Caudate nucleus (tissue), 63 donors: ENCODE measurements at places on chromosomes 1 and 21.

DNA sequence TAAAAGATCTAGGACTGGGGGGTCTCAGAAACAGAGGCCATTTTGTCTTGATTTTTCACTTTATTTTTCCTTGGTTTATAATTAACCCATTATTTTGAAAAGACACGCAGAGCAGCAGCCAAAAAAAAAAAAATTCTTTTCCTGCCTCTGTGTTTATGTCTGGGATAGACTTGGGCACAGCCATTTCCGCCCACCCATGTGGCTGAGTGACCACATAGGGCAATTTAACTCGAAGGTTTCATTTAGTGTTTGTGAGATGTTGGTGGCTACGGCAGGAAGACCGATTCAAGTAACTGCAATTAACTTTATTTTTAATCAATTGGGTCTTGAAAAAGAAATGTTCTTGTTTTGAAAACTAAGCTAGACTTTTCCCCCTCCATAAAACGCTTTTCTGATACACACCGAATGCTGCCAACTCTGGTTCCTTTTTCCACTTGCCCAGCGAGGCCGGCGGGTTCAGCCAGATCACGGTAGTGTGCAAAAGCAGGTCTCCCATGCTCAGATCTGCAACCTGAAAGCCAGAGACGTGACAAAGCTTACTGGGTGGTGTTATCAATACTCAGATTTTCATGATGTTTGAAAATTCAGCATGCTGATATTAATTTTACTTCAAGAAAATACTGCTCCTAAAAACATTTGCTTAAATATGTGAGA, 97.4 kb upstream of the KRTAP19-8 start:
- DNase-seq, result no peak

DNA sequence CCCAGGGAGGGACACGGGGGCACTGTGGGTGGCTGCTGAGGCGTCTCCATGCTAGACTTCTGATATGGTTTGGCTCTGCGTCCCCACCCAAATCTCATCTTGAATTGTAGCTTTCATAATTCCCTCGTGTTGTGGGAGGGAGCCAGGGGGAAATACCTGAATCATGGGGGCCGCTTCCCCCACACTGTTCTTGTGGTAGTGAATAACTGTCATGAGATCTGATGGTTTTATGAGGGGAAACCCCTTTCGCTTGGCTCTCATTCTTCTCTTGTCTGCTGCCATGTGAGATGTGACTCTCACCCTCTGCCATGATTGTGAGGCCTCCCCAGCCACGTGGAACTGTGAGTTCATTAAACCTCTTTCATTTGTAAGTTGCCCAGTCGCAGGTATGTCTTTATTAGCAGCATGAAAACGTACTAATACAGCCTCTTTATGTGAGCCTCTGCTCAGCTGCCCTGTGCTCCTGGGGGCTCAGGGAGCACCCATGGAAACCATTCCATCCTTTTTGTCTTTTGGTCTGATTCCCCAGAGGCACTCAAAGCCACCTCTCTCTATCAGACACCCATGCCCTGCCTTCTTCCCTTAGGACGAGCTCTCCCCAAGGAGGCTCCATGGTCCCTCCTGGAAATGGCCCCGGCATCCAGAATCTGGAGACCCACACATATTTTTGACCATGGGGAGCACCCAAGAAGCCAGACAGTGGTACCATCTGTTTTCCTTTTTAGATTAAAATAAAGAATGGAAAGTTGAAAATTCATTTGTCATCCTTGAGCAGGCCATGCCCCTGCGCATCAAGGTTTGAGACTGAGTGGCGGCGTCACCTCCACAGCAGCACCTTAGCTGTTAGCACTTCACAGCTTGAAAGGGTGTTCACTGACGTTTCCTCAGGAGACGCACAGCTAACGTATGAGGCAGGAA, 65.9 kb upstream of the FAM20B start:
- no peak for DNase-seq

- DNase-seq, result no peak
Observed at GRCh38 chr1:55235722-55236121, 20.6 kb upstream of the USP24 start.

DNA sequence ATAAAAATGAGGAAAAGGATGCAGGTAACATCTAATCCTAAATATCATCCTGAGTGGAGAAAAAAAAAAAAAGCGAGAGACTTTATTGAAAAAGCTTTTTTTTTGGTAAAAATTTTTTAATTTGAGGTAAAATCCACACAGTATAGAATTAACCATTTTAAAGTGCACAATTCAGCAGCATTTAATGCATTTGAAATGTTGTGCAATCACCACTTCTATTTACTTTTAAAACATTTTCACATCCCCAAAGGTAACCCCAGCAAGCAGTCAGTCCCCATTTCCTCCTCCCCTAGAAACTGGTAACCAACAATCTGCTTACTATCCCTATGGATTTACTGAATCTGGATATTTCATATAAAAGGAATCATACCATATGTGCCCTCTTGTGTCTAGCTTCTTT, 166.7 kb downstream of the TTLL7 start:
- no peak for DNase-seq

GRCh38 chr1:157996433-157996832, 3.0 kb downstream of the KIRREL1 start:
- DNase-seq, result no peak

GRCh38 chr21:42373196-42373907, 7.0 kb upstream of the TFF1 start:
- no peak for DNase-seq

DNA sequence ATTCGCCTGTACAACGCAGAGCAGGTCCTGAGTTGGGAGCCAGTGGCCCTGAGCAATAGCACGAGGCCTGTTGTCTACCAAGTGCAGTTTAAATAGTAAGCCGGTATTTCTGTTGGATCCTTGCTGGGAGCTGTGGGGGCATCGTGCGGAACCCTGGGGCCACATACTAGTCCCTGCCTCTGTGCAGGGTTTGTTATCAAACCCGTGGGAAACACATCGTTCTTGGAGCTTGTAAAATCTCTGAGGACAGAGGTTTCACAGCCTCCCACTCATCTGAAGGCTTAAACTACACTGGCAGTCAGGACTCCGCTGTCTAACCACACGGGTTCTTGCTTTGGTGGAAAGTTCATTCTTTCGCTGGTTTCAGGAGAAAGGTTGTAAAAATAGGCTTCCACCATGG, 11.7 kb downstream of the IFNGR2 start:
- no peak for DNase-seq

GRCh38 chr1:74396462-74396861, 115.9 kb downstream of the LRRC53 start:
- DNase-seq, result no peak

DNA sequence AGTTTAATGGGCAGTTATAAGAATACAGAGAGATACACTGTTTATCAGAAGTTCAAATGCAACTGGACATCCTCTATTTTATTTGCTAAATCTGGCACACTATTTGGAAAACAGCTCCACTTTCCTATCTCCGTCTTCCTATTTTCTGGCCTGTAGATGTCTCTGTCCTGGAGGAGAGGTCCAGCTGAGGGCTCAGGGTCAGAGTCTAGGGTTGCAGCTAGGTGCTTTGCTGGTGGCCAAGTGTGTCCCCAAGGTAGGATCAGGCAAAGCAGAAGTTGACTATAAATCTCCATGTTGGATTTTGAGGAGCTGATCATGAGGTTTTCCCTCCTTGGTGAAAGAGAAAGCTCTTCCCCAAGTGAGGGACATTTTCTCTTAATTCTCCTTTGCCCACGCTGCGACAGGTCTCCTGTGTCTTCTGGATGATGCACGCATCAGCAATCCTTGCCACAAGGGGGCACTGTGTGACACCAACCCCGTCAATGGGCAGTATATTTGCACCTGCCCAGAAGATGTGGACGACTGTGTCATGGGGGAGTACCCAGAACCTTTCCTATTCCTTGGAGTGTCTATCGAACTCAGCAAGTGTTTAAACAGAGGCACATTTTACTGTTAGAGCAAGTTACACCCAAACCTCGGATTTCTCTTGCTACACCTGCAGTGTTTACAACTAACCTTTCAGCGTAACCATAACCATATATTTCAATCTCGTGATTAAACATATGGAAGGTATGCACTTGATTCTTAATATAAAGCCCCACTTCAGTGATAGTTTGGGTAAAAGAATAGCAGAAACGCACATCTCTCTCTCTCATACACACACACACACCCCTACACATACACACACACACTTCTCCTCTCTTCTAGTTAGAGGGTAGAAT, 10.2 kb downstream of the ADAM30 start:
- DNase-seq, result no peak
